ENCODE measurements at places on chromosomes 4 and X.

GRCh38 chr4:92014067-92014466, 289.7 kb upstream of the GRID2 start:
- no peak for DNase-seq

DNA sequence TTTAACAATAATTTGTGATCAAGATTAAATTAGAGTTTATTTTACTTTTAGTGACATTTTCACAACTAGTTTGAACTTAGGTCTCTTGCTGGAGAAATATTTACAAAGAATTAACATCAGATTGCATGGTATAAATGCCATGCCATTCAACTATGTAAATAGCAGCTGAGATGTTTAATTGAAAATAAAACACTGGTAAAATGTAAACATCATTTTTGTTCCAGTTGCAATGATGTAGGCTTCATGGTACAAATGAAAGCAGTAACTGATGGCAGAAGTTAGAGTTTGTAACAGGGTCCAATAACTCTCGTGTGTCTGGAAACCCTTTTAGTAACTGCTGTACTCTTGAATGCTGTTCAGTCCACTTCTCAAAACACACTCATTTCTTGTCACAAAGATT, 43.7 kb upstream of the HAND2 start:
- DNase-seq, result no peak

DNA sequence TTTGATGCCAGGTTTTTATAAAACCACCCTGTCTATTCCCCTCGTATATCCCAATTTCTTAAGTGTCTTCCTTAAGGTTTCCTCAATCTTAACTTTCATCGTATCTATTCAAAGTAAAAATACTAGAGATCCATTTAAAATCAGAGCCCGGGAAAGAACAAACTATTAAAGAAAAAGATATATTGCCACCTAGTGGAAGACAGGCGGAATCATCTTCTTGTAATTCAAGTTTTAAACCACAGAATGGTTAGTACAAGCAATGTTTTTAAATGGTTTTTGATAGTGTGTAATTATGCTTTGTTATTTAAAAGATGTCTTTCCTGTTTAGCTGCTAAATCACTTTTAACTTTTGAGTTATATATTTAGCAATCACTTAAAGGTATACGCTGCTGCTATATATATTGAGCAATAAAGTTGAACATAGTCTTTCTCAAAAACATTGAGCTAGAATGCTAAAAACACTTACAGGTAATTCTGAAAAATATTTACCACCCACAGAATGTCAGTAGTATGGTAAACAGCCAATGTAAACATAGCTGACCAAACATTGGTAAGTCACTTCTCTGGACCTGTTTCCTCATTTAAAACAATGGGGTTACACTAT, 18.2 kb downstream of the PRDM8 start:
- DNase-seq, result no peak

DNA sequence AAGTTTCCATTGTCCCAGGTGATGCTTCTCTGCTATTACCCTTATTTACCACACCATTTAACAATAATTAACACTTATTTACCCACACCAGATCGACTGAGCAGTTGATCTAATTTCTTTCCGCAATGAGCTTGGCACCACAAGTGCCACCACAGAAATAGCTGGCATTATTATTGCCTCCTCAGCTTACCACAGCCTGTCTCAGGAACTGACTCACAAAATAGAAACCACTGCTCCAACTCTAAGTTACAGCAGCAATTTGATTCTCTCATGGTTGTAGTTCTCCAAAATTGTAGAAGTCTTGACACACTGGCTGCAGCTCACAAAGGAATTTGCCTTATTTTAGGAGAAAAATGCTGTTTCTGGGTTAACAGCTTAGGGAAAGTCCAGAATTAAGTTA, 22.5 kb downstream of the ZNF721 start:
- DNase-seq, result no peak

- no peak for DNase-seq
These were observed 49.3 kb downstream of the KDR start for GRCh38 chr4:55075823-55076716.

DNA sequence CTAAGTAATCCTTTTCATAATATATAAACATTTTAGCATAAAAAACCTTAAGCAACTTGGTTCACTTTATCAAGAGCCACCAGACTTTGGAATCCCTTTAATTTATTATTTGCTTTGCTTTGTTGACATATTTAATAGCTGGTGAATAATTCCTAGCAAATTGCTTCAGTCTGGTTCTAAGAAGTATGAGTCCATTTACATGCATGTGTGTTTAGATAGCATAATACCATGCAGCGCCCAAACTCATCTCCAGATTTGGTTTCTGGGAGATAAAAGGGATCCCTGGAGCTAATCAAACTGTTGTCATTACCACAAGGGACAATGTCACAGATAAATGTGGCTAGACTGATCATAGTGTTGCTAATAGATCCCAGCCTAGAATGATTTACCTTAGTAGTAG, 111.8 kb downstream of the TMEM144 start:
- DNase-seq, result no peak

DNA sequence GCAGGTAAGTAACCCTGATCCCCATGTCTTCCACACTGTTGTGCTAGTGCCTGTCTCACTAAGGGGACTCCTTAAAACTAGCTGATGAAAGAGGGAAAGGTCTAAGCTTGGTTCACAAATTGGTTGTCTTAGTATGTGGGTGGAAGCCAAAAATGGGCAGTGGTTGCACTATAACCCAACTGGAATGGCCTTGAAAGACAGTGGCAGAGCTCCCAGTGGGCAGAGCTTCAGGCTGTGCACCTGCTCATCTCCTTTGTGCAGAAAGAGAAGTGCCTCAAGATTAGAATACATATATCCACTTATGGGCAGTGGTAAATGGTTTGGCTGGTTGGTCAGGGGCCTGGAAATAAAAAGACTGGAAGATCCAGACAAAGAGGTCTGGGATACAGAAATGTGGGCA, 7.2 kb downstream of the SYN1 start:
- DNase-seq, result no peak

GRCh38 chr4:147194114-147194513, 248.4 kb upstream of the TTC29 start:
- DNase-seq, result no peak

- no peak for DNase-seq
These were observed 325.7 kb downstream of the TLL1 start for GRCh38 chr4:166198516-166199310.

- no peak for DNase-seq
These were observed 90.1 kb downstream of the EVC2 start for GRCh38 chr4:5618051-5618960.

- no peak for DNase-seq
These were observed 88.2 kb downstream of the CRMP1 start for GRCh38 chr4:5804656-5805055.

GRCh38 chrX:111337067-111337637, 66.9 kb upstream of the CAPN6 start:
- no peak for DNase-seq

GRCh38 chr4:108889696-108890483, 127.0 kb upstream of the ETNPPL start:
- no peak for DNase-seq

- DNase-seq, result no peak
These were observed 70.5 kb upstream of the KLHL13 start for GRCh38 chrX:118187100-118187499.

DNA sequence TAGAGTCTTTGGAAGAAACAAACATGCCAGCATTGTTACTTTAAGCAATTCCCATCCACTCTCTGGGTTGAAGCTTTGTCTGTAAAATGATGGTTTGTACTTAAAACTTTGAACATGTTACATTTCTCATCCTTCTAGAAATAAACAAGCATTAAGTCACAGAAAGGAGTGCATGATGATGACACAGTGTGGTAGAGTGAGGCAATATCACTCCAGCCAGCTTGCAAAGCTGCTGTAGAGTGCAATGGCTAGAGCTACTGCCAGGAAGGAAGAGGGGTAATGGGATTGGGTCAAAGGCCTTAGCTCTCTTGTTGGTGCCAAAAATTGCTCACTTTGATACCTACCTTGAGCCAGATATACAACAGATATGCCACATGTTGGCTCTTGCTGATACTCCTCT, 12.3 kb upstream of the ENOX2 start:
- DNase-seq, result no peak

GRCh38 chr4:83152746-83153145, 38.2 kb upstream of the PLAC8 start:
- no peak for DNase-seq

DNA sequence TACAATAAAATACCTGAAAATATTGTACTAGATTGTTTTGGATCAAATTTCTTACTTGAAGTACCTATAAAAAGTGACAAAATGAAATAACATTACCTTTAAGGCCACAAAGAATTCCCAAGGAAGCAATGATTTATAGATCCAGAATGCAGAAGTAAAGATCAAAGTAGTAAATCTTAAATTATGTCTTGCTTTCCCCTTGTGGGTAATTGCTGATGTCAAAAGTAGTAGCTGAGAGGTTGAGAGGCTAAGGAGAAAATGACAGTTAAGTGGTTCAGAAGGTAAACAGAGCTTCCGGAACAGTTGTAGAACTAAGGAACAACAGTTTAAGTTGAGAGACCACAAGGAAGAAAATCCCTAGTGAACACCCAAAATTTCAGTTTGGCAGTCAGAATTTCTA, 358.3 kb downstream of the GABRG1 start:
- no peak for DNase-seq

- DNase-seq, result no peak
These were observed 355 bp downstream of the GRID2 start for GRCh38 chr4:92304121-92304520.

- no peak for DNase-seq
These were observed 19.5 kb downstream of the ZAR1 start for GRCh38 chr4:48509543-48509942.

DNA sequence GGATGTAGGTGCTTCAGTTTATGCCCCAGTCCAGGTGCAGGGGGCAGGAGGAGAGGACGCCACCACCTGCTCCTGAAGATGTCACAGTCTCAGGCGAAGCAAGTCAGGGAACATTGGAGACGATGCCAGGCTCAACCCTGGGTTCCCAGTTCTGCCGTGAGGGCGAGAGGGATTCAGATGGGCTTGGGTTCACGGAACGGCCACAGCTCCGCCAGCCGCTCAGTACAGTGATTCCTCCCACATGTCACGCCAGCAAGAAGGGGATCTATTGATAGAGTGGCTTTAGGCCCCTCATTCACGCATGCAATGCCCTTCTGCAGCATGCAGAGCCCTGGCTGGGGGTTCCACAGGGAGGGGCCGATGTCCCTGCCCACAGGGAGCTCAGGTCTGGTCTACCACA, 34.2 kb downstream of the ADRA2C start:
- DNase-seq, result no peak

DNA sequence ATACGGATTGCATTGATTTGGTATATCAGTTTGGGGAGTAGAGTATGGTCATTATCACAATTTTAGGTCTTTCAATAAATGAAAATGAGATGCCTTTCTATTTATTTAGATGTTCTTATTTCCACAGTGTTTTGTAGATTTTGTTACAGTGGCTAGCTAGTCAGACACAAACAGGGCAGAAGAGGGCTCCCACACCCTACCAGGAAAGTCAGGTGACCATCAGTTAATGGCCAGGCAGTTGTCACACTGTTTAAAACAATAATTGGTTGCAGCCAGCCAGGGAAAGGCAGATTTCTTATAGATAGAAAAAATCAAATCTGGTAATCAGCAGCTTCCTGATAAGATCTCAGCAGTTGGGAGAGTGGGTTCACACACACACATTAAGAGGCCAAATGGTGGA, 57.2 kb downstream of the UGT2B17 start:
- no peak for DNase-seq

DNA sequence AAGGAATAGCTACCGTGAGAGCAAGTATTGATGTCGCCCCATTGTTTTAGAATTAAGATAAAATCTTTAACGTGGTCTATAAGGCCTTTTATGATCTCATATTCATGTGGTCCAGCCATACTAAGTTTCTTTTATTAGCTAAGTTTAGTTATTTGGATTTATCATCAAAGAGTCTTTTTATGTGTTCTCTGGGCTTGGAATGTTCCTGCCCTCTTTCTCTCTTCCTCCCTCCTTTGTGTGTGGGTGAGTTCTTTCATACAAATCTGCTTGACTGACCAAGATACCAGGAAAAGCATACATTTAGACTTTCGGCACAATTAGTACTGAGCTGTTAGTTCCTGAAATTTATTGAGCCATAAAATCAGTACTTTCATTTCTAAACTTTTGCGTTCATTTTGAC, 11.3 kb downstream of the TDO2 start:
- no peak for DNase-seq

- DNase-seq, result no peak
These were observed 37.9 kb downstream of the LDB2 start for GRCh38 chr4:16860516-16860915.

GRCh38 chr4:19776021-19776459, 475.7 kb upstream of the SLIT2 start:
- DNase-seq, result no peak

- no peak for DNase-seq
These were observed 39.9 kb downstream of the FAM149A start for GRCh38 chr4:186144198-186144945.

DNA sequence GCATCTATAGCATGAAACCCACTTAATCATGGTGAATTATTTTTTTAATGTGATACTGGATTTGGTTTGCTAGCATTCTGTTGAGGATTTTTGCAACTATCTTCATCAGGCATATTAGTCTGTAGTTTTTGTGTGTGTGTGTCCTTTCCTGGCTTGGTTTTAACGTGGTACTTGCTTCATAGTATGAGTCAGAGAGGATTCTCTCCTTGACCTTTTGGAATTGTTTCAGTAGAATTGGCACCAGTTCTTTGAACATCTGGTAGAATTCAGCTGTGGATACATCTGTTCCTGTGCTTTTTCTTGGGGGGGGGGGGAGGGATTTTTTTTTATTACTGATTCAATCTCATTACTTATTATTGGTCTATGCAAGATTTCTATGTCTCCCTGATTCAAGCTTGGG, 232.0 kb upstream of the KLF8 start:
- no peak for DNase-seq

DNA sequence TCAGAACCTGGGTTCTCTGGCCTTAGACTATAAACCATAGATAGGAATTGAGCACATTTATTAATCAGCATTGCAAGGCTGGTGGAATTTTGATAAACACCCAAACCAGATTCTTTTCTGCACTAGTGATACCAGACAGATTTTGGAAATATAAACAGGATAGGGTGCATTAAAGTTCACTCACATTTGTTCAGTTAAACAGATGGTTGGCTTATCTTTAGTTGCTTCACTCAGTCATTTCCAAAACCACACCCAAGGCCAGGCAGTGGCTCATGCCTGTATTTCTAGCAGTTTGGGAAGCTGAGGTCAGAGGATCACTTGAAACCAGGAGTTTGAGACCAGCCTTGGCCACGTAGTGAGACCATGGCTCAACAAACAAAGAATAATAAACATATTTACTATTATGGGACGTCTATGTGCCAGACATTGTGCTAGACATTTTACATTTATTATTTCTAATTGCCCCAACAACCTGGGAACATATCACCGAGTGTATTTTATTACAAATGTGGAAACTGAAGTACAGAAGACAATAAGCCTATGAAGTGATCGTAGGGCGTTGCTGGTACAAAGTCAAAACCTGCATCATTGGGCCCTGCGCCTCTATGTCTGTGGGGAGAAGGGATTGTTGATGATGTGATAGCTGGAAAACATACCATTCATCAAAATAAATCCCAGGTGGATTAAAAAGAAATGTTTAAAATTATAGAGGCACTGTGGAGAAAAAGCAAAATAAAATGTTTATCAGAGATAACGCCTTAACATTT, 15.0 kb downstream of the ADD1 start:
- no peak for DNase-seq

- DNase-seq, result no peak
These were observed 527.7 kb upstream of the MAGEB2 start for GRCh38 chrX:29687687-29688086.

- no peak for DNase-seq
These were observed 910 bp downstream of the HPGDS start for GRCh38 chr4:94341481-94342370.

GRCh38 chr4:86098691-86099090, 261.2 kb downstream of the MAPK10 start:
- no peak for DNase-seq

Data from activated gamma-delta T cell treated with Interleukin-2 at 50 U/mL for 16 hours (primary cell).